Left renal cortex interstitium (tissue), 4 donors: ENCODE measurements at places on chromosomes 16 and 17. TPM values are rescaled to one million over a fixed set of nuclear protein-coding genes. Genes with fewer than 3 reads are reported as not detected.

DNA sequence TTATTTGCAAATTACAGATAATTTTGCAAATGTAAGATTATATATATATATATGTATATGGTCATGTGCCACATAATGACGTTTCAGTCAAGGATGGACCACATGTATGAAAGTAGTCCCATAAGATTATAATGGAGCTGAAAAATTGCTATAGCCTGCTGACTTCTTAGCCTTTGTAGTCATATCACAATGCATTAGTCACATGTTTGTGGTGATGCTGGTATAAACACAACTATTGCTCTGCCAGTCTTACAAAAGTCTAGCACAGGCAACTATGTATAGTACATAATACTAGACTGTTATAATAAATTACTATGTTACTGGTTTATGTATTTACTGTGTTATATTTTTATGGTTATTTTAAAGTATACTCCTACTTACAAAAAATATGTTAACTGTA lies 444.3 kb downstream of the KCNJ2 start:
- DNase-seq = no peak

KRT33A gene
- not detected for polyA plus RNA-seq

GLP2R gene
- not detected for polyA plus RNA-seq

- no peak for DNase-seq
Observed at GRCh38 chr17:63809970-63810369, 17.3 kb upstream of the PSMC5 start.

GRCh38 chr16:26194526-26194925 lies 502.8 kb downstream of the HS3ST4 start:
- no peak for DNase-seq

DNA sequence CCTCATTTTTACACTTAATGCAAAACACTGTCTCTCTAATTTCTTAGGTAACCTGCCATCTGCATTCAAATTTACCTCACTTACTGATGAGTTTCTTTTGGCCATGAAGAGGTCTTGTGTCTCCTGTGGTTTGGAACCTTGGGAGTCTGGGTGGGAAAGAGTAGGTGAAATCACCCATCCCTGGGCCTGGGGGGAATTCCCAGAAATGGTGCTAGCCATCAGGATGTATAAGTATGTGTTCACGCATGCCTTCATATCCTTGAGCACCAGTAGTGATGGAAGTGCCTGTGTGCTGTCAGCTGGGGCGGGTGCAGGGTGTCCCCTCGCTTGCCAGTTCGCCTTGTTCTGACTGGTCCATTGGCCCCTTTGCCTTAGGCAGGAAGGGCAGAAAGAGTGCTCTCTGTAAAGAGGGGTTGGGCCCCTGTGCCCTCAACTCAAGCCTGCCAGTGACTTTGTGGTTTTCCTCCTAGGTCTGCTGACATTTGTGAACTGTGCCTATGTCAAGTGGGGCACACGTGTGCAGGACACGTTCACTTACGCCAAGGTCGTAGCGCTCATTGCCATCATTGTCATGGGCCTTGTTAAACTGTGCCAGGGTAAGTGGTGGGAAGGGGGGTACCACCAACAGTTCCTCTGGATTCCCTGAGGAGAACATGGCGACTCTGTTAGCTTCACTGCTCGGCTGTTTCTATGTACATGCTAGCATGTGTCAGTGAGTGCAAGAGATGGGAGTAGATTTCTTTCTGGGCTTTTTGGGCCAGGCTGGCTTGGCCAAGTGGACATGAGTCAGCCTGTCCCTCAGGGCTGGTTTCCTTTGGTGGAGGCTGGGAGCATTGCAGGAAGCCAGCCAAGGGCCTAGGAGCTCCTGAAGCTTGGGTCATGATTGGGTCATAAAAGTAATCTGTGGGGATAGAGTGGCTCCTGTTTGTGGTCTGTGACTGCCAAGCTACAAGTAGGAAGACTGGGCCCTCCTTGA lies 23.2 kb downstream of the SLC7A6OS start:
- no peak for DNase-seq

GRCh38 chr17:29048440-29049368 lies 5.8 kb downstream of the PIPOX start:
- no peak for DNase-seq

DNA sequence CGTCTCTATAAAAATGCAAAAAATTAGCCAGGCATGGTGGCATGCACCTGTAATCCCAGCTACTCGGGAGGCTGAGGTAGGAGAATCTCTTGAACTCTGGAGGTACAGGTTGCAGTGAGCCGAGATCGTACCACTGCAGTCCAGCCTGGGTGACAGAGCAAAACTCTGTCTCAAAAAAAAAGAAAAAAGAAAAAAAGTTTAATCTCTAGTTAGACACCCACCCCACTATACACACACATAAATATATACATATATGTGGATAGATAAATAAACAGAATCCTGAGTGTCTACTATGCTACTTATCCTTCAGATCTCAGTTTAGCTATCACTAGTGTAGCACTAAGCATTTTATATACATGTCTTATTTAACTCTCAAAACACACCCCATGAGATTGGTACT lies 18.7 kb downstream of the ITGAL start:
- DNase-seq = no peak

WNT9B gene
- 9.6 TPM for polyA plus RNA-seq

GRCh38 chr16:86138121-86139085 lies 239.4 kb downstream of the IRF8 start:
- no peak for DNase-seq

GRCh38 chr17:74631468-74632450 lies 8.2 kb upstream of the CD300E start:
- no peak for DNase-seq

GRCh38 chr17:82205720-82206508 lies 6.7 kb downstream of the CCDC57 start:
- no peak for DNase-seq

- DNase-seq = no peak
Observed at GRCh38 chr17:2986925-2987324, 76.5 kb downstream of the OR1D5 start.

OTOA gene
- polyA plus RNA-seq = 0.19 TPM

DNA sequence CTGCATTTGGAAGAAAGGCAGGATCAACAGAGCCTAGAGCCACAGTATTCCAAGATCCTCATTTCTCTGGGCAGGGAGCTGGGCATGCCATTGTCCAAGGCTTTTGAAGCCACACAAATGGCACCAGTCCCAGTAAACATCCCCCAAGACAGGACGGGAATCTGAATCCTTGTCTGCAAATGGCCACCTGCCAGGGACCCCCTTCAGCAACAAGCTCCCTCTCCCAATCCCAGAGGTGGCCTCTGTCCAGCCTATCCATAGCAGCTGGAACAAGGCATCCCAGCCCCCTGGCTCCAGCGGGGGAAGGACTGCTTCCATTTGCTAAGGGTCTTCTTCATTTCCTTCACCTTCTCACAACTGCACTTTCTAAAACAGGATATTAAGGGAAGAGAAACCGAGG lies 204.4 kb downstream of the C16orf78 start:
- DNase-seq = no peak

MYH2 gene
- 0.06 TPM for polyA plus RNA-seq

ADAM11 gene
- 2.3 TPM for polyA plus RNA-seq

GRCh38 chr17:40560592-40561293 lies 4.5 kb downstream of the CCR7 start:
- no peak for DNase-seq

DNA sequence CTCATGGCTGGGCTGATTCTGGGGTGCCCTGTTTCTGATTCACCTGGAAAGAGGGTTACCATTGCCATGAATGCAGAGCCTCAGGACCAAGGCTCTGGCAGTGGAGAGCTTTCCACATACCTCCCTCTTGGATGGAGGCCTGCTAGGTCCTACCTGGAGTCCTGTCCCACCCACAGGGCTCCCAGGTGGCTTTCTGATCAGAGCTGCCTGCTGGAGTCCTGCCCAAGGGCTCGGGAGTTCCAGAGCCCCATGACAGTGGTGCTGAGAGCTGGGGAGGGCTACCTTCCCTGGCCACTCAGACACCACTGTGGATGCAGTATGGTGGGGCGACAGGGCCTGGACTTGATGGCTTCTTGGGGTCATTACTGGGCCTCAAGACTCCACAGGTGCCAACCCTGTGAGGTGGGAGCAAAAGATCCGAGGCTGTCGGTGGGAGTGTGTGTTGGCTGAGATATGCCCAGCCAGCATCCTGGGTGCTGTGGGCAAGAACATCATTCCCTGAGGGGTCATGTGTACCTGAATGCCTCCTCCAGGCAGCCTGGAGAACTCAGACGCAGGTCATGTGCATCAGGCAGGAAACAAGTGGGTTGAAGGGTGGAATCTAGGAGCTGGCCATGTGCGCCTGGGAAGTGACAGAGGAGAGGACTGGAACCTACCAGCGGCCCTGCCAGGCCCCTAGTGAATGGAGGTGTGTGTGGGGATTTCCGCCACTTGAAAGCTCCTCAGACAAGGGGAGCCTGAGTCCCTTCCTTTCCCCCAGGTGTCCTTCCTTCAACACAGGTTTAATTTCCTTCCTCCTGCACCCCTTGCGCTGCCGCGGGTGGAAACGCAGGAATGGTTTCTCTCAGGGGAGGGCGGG lies 2.3 kb upstream of the WNT3 start:
- no peak for DNase-seq

DNA sequence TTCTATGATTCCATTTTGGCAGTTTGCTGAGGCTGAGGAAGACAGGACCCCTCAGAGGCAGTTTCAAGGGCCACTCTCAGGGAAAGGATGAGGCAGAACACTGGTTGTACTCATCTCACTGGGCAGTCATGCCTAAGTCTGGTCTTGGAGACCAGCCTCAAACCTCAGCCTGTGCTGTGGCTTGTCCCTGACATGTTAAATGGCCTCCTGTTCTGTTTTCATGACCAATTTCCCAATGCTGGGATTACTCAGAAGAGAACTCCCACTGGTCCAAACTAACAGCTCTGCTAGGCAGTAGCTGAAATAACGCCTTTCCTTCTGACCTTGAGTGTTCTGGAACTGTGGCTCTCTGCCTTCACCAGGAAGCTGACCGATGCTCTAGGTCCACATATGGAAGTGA lies 8.4 kb upstream of the SPDYE4 start:
- no peak for DNase-seq

- no peak for DNase-seq
Observed at GRCh38 chr17:21170809-21171208, 43.2 kb downstream of the TMEM11 start.

KRT36 gene
- not detected for polyA plus RNA-seq

DNA sequence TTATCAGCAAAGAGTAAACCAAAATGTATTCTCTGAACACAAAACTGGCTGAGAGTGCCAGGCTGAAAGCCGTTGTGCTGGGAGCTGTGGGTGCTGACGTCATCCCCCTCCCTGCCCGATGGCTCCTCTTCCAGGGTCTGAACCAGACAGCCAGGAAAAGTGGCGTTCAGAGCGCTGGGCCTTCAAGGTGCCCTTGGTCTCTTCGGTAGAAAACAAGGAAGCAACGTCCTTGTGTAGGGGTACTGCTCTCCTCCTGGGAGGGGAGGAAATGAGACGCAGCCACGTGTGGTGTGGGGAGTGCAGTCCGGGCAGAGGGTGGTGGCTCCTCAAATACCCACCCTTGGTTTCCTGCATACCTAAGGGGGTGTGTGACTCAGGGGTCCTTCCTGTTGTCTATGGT lies 394.7 kb downstream of the SEC14L1 start:
- no peak for DNase-seq

CBX1 gene
- 188 TPM for polyA plus RNA-seq

DNA sequence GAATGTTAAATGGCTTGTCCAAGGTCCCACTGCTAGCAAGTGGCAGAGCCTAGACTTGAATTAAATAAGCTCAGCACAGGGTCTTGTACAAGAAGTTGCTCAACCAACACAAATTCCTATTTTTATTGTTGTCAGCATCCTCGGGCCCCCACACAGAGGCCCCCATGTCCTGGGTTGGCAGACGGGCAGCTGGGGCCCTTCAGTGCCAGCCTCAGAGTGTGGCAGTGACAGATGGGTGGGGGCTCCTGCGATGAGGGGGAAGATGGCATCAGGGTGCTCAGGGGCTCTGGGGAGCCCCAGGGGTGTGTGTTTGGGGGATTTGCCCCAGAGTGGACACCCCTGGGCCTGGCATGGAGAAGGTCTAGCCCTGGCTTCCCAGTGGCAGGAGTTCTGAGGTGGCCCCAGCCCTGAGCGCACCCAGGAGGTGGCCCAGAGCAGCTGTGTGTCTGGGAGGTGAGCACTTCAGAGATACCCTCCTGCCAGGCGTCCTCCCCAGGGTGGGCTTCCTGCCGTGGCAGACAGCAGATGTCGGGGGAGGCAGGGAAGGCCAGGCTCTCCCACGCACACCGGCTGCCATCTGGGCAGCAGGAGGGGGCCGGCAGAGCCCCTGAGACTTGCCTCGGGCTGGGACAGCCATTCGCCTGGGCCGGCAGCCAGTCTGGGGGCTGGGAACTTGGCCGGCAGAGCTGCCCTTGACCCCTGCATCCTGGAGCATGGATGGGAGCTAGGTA lies 150.8 kb downstream of the C16orf78 start:
- DNase-seq = no peak

DNA sequence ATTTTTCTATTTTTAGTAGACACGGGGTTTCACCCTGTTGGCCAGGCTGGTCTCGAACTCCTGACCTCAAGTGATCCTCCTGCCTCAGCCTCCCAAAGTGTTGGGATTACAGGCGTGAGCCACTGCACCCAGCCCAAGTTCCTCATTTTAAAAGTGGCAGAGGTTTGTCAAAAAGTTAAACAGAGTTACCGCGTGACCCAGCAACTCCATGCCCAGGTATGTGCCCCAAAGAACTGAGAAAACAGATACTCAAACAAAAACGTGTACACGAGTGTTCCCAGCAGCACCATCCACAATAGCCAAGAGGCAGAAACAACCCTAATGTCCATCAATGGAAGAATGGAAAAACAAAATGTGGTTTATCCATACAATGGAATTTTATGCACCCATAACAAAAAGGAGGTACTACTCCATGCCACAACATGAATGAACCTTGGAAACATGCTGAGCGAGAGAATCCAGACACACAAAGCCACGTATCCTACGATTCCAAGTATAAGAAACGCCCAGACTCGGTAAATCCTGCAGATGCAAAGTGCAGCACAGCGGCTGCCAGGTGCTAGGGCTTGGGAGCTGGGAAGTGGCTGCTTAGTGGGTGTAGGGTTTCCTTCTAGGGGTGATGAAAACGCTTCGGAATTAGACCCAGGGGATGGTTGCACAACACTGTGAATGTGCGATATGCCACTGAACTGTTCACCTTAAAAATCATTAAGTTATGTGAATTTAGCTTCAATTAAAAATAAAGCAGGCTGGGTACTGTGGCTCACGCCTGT lies 24.8 kb downstream of the ADCY9 start:
- DNase-seq = no peak

DNA sequence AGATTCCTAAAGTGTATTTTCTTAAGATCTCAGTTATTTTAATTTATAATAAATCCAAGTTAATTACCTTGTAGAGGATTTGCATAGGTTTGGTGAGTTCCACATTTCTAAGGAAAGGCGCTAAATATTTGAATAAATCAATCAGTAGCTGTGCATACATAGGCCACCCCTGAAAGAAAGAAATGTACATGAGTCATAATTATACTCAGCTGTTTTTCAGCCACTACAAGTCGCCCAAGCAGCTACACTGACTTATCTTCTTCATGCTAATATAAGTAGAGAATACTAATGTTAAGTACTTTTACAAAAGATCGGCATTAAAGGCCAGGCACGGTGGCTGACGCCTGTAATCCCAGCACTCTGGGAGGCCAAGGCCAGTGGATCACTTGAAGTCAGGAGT lies 14.9 kb downstream of the SETD6 start:
- DNase-seq = no peak

HLF gene
- polyA plus RNA-seq = 5.7 TPM

IL34 gene
- 1.2 TPM for polyA plus RNA-seq
